ENCODE measurements at places on chromosomes 3 and 15.

DNA sequence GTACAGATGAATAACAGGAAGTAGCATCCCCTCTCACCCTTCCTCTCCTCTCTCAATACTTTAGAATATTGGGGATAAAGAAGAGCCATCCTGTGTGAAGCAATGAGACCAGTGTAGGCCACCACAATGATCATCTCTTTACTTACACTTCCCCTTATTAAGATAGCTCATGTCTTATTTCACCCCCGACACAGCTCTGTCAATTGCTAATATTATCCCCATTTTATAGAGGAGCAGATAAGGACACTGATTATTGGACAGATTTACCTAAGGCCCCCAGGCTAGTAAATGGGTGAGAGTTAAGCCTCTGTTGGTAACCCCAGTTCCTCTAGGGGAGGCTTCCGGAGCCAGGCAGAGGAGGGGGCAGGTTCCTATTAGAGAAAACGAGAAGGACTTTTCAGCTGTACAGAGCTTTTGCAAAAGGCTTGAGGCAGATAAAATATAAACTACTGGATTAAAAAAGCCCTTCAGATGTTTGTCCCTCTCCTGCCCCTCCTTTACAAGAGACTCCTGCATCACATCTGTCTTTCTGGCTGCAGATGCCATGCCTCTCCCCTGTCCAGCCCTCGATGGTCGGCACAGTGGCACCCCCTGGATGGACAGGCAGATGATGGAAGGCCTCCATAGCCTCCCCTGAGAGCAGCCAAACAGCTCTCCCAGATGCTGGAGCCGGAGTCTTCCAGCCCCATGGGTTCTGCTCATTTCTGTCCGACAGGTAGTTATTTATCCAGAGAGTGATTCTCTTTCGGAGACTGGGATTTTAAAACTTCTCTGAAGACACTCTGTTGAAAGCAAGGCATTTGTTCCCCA is 49.4 kb upstream of the LCTL start:
- no peak for DNase-seq

DNA sequence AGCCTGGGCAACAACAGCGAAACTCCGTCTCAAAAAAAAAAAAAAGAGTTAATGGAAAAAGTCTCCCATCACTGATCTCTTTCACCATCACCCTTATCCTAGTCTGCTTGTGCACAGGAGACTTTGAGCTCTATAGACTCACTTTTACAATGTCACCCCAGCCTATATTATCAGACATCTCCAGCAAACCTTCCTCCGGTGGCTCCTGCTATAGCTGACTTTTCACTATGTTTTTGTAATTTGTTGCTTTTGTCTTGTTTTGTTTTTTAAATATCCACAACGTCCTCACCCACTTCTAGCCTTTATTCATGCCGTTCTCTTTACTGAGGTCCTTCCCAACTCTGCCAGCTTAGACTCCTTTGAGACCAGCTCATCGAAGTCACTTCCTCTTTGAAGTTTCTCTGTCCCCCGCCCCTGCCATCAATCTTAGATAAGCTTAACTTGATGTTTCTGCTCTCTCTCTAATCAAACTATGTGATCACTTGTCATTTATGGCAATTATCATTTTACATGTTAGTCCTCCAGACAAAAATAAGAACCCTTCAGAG is 82.7 kb upstream of the CHD2 start:
- DNase-seq, result no peak

- no peak for DNase-seq
Measured at GRCh38 chr3:150370122-150370602, 37.9 kb upstream of the TSC22D2 start.

DNA sequence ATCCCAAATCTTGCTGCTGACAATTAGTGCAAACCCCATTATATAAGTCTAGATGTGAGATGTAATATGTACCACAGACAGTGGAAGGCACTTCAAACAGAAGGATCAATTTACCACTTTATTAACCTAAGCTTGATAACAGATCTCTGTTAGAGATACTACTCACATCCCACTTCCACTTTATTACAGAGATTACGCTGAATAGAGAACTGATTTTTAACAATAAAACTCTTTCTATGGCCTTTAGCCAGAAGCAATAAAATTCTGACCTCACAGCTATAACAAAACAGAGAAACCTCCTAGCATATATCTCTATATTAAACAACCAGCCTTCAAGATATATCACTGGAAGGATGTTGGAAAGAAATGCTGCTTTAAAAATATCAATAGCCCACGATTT is 517.7 kb downstream of the MAGI1 start:
- DNase-seq, result no peak

GRCh38 chr3:87390353-87390752 is 114.0 kb upstream of the POU1F1 start:
- DNase-seq, result no peak

GRCh38 chr15:29382862-29383261 is 113.2 kb upstream of the NSMCE3 start:
- no peak for DNase-seq

DNA sequence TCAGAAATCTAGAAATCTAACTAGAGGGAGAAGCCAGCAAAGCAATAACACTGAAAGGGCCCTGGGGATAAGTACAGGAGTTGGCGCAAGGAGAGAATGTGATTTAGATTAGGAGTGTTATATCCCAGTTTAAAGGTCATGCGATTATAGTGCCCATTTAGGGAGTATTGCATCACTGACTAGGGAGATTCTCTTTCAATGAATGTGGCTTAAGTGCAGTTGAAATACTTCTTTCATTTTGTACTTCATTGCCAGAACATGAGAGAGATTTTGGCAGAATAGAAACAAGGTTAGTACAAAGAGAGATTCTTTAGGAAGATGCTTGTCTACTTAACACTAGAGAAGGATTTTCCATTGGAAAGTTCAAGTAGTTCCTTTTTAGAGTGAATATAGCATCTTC is 13.9 kb downstream of the ROBO2 start:
- DNase-seq, result no peak

DNA sequence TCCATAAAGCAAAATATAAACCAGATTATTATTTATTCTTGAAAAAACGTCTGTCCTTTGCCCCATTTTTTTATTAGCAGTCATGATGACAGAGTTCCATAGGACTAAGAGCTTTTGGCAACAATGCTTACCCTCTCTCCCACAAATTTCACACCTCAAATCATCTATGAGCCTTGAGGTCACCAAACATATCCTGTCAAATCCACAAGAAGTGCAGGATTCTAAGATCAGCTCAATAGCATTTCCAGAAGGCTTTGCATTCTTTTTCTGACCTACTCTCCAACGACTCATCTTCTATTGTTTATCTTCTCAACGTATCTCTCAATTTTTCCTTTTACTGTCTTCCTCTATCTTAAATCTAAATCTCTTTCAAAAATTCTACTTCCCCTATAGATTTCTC is 619.1 kb upstream of the BCHE start:
- no peak for DNase-seq

DNA sequence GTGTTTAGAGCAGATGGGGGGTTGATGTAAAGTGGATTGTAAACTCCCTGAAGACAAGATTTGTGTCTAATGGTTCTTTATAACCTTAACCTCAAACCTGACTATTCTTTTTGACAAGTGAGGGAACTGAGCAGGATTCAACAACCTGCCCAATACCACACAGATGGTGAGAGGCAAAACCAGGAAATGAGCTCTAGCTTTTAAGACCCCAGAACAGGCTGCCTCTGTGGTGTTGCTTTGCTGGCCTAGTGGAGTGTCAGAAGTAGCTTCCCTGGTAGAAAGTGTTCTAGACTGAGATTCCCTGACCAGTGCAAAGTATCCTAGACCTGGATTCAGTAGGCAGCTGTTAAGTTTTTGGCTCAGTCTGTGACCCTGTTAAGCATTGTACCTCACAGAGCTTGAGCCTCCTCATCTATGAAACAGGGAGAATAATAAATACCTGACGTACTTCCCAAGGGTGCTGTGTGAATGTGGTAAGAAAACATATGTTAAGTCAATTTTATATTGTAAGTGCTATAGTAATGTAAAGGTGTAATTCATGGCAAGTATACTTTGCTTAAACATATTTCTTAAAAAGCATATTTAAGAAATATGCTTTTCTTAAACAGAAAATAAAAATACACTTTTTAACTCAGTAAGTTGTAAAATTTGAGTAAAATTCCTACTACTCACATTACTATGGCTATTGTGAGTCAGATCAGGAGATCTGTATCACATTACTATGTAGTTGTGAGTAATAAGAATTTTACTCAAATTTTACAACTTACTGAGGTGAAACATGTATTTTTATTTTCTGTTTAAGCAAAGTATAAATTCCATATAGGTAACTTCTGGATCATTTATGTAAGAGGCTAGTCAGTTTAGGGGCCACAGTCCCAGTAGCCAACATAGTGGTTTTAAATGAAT is 8.8 kb downstream of the GPR87 start:
- DNase-seq, result no peak

DNA sequence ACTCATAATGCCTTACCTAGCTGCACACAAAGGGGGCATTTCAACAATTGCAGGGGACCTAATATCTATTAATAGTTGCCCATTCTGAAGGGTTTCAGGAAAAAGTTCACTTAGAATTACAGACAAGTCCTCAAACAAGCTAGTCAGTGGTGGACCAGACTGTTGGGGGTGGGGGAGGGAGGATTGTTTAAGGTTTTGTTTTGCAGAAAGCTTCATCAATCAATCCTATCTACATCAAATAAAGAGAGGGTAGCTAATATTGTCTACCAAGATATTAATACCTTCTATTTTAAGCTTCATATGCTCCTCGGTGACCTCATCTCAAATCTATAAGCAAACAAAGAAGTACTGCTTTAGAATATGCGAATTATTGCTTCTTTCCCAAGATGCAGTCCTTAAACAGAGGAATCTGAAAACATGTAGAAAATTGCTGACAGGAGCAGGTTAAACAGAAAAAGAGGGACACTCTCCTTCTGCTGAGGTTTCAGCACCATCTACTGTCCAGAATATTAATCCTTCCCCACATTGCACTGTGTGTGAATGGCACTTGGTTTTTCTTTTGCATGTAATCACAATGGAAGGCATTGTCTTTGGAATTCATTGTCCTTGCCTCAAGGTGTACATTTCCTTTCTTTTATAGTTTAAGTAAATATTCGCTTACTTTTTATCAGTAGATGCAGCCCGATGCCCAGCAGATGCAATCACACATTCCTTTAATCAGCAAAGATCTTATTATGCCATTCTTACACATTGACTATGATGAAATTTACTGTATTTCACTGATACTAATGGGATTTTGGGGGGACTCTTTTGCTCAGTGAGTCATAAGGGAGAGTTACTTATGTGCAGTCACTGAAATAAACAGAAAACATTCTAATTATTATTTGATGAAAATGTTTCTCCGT is 94.7 kb downstream of the IL5RA start:
- no peak for DNase-seq

GRCh38 chr3:178583963-178584575 is 47.8 kb downstream of the KCNMB2 start:
- DNase-seq, result no peak

- DNase-seq, result no peak
Measured at GRCh38 chr3:127077068-127077467, 94.2 kb downstream of the PLXNA1 start.

DNA sequence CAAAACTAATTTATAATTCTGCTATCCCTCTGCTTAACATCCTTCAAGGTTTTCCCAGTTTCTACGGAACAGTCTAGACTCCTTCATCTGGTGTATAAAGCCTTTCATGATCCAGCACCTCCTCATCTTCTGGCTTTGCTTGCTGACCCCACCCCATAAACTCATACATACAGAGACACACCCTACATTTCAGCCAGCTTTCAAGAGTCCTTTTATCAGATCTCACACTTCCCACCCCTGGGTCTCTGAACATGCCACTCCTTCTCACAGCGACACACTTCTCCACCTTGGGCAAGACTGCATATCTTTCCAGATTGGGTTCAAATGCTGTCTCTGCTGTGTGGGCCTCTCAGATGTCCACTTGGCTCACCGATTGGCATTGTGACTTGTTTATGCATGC is 166.8 kb upstream of the LPP start:
- DNase-seq, result no peak

GRCh38 chr15:40498418-40498817 is 27.6 kb downstream of the CHST14 start:
- DNase-seq, result no peak

- no peak for DNase-seq
Measured at GRCh38 chr15:81133782-81134461, at the start of gene CFAP161. CFAP161 (plus strand) TSS chr15:81134270; CDS start chr15:81134330, 60 bp downstream.

- no peak for DNase-seq
Measured at GRCh38 chr3:165202995-165203394, 6.8 kb upstream of the SLITRK3 start.

- no peak for DNase-seq
Measured at GRCh38 chr3:34264337-34265041, 466.1 kb downstream of the PDCD6IP start.

GRCh38 chr3:119745942-119746341 is 36.0 kb upstream of the NR1I2 start:
- no peak for DNase-seq

DNA sequence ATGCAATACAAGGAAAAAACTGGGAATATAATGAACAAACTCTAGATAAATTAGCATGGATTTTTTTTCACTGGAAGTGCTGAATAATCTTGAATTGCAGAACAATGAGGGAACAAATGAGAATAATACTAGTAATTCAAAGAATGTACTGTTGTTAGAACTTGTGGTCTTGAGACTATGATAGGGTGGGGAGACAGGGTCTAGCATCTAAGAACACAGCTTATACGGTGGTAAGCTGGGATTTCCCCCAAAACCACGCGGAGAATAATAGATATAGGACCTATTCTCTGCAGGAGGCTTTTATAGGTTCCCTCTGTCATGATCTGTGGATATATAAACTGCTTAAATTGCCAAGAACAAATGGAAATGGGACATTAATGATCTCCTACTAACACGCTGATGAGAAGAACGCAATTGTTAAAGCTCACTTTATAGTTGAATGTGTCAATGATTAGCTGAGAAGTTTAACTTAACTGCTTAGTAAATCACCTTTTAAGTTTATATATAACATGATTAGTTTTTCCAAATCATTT is 692.3 kb downstream of the ZPLD1 start:
- no peak for DNase-seq

DNA sequence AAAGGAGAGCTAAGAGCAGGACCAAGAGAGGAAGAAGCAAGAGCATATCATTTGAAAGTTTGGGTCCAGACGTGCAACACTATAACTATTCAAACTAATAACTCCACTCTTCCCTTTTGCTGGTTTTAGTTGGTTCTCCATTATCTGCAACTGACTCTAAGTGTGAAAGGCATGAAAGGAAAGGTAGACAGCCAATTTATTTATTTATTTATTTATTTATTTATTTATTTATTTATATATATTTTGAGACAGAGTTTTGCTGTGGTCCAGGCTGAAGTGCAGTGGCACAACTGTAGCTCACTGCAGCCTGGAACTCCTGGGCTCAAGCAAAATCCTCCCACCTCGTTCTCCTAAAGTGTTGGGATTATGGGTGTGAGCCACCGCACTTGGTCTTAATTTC is 22.1 kb upstream of the PIK3CB start:
- DNase-seq, result no peak

GRCh38 chr3:164897342-164897741 is 181.0 kb downstream of the SI start:
- no peak for DNase-seq

GRCh38 chr3:141373768-141374526 is 5.6 kb downstream of the ZBTB38 start:
- no peak for DNase-seq

Data from activated T-helper 9 cell treated with anti-CD3 and anti-CD28 coated beads, Interleukin-2, amount 50 U/mL, for 16 hours (primary cell).